ENCODE measurements at places on chromosomes 16 and 17.

GRCh38 chr17:38926293-38927070 is 1.1 kb downstream of the LASP1NB start:
- DNase-seq: peak; percentile 13

- DNase-seq: no peak
These were observed 265.0 kb downstream of the RBFOX1 start for GRCh38 chr16:7597677-7598076.

- DNase-seq: no peak
These were observed 18.9 kb downstream of the LGALS9 start for GRCh38 chr17:27649929-27650328.

DNA sequence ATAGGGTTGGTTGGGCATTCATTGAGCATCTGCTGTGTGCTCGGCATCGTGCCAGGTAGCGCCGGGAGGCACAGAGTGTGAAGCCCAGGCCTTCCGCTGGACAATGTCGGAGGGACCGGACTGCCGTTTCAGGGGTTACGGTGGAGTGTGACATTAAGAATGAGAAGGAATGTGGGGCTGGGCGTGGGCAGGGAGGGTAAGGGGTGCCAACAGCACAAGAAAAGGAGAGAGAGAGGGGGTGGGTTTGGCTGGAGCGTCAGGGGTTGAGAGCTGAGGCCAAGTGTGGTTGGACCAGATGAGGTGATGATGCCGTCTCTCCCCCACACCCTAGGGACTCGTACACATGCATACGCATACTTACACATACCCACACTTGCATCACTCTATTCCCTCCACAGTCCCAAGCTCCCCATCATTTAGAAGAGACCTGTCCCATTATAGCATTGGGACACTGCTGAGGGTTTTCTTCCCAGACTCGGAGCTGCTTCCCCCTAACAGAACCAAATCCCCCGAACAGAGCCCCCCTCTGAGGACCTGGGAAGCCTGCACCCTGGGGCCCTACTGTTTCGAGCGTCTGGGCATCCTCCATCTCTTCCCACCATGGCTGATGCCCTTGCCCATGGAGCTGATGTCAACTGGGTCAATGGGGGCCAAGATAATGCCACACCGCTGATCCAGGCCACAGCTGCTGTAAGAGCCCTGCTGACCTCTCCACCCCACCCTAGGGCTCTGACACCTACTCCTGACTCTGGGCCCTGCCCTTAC is 3.3 kb upstream of the KCTD11 start:
- DNase-seq: no peak

DNA sequence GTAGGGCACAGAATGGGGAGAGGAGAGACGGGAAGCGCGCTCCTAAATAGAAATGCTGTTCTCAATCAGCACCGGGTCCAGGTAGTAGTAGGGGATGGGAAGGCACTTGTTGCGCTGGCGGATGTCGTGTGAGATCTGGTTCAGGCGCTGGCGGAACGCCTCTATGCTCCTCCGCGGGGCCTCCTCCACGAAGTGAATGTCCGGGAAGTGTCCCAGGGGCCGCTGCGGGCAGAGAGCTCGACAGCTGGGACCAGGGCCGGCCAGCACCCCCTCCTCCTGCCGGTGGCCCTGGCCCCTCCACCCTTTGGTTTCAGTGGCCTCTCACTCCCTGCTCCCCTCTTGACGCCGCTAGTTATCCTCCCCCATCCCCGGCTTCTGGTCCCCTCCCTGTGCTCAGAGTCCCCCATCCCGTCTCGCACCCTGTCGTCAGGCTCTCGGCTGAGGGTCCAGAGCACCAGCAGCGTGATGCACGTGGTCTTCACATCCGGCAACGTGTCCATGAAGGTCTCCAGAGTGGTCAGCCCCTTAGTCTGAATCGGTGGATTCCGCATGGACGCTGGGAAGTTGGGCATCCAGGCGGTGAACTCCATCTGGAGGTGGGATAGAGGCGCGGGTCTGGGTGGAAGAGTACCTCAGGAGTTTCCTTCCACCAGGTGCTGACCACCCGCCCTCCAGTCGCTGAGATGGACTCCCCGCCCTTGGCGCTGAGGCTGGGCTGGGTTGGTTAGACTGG is 14.6 kb downstream of the ALOX12B start:
- DNase-seq: peak; percentile 52

DNA sequence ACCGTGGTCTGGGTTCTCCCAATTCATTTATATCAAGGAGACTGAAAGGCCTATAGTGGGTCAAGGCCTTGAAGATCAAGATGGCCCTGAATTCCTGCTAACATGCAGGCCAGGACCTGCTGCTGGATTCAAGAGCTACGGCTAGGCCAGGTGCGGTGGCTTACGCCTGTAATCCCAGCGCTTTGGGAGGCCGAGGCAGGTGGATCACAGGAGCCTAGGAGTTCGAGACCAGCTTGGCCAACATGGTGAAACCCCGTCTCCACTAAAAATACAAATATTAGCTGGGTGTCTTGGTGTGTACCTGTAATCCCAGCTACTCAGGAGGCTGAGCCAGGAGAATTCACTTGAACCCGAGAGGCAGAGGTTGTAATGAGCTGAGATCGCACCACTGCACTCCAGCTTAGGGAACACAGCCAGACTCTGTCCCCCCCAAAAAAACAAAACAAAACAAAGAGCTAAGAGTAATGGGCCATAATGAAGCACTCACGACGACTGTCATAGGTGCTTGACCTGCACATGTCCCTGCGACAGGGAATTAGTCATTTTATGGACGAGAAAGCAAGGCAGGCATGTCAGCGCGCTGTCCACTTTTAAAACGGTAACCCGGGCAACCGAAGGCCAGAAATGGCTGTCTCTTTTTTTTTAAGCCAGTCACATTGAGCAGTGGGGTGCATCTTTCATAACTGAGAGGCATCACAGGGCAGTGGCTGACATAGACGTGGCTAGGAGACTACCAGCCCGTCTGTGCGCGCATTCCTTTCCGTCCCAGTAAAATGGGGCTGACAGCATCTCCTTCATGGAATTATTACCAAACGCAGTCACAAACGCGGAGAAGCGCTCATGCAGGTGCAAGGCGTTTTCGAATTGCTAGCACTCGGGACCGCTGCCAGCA is 1.0 kb upstream of the FBRS start:
- no peak for DNase-seq

DNA sequence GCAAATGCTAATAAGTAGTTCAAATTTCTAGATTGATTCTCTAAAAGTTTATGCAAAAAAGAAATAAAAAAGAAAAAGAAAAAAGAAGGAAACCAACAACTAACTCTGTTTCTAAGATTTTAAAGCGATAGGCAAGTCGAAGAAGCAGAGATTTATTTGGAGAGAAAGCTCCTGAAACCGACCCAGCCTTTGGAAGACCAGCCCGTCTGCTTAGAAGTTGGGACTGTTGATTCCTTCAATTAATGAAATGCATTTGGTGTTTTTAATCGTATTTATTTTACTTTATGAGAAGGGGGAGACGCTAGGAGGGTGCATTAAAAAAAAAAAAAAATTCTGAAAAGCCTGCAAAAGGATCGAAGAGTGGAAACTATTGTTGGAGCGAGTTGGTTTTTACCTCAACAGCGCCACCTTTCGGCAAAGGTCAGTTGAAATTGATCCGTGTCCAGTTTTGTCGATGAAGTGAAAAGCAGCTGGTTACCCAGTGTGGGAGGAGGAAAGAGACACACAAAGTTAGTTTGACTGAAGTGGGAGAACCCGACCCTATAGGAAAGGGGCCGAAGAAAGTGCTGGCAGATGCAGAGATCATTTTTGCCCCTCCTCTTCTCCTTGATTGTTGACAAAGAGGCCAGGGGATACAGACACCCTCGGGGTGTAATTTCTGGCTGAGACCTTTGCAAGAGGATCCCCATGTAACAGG is 1.5 kb upstream of the MAF start:
- DNase-seq: peak; percentile 90

GRCh38 chr17:49969795-49970389 is 902 bp downstream of the DLX4 start:
- peak; percentile 40 for DNase-seq

DNA sequence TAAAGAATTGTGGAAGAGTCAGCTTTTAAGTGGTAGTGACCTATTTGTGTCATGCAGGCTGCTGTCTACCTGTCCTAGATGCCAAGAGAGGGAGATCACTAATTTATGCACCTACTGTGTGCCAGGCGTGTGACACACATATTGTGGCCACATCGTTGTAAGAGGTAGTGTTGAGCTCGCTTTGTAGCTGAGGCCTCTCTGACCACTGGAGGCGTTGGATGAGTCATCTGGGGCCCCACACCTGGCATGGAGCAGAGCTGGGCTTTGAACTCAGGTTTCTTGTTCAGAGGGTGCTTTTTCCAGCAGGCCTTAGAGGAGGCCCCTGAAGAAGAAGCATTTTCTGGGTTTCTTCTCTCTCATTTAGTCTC is 52.3 kb upstream of the LGALS9 start:
- DNase-seq: peak; percentile 60

GRCh38 chr16:5671421-5671820 is 573.8 kb upstream of the EEF2KMT start:
- DNase-seq: no peak

DNA sequence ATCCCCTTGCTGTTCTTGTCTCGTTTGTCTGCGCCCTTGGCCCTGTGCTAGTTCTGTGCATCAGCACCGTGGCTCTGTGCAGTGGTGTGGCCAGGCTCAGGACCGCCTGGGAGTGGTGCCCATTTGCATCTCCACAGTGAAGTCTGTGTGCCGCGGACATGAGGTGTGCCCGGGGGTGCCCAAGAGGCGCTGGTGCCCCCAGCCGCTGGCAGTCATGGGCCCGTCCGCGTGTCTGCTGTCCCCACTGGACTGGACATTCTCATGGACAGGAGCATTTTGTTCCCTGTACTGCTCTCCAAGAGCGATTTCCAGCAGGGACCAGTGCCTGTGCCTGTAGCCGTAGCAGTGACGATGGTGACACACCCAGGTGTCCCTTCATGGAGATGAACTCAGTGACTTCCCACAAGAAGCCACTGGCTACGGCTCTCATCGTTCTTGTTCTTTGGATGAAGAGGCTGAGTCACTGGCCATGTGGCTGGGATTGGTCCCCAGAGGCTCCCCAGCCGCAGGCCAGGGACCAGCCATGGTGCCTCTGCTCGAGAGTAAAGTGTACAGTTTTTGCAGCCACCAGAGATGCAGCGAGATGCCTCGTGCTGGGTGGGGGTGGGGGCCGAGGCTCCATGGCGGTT is 13.0 kb upstream of the MC1R start:
- no peak for DNase-seq

- no peak for DNase-seq
These were observed 108.5 kb downstream of the ZNF778 start for GRCh38 chr16:89325861-89326471.

GRCh38 chr17:11485336-11486100 is 112.8 kb upstream of the DNAH9 start:
- DNase-seq: no peak

DNA sequence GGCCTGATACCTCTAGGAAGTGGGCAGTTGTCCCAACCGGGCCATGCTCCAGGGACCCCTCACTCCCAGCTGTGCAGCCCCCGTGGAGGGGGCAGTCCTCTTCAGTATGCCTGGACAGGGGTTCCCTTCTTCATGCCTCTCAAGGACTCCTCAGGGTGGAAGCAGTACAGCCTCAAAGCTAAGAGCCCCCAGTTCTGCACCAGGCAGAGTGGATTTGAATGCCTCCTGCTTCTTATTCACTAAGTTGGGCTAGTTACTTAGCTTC is 23.9 kb upstream of the ST6GALNAC1 start:
- no peak for DNase-seq

GRCh38 chr16:28254158-28254557 is 38.2 kb upstream of the SBK1 start:
- DNase-seq: no peak

- no peak for DNase-seq
These were observed 3.7 kb upstream of the DPEP2 start for GRCh38 chr16:68003031-68003430.

DNA sequence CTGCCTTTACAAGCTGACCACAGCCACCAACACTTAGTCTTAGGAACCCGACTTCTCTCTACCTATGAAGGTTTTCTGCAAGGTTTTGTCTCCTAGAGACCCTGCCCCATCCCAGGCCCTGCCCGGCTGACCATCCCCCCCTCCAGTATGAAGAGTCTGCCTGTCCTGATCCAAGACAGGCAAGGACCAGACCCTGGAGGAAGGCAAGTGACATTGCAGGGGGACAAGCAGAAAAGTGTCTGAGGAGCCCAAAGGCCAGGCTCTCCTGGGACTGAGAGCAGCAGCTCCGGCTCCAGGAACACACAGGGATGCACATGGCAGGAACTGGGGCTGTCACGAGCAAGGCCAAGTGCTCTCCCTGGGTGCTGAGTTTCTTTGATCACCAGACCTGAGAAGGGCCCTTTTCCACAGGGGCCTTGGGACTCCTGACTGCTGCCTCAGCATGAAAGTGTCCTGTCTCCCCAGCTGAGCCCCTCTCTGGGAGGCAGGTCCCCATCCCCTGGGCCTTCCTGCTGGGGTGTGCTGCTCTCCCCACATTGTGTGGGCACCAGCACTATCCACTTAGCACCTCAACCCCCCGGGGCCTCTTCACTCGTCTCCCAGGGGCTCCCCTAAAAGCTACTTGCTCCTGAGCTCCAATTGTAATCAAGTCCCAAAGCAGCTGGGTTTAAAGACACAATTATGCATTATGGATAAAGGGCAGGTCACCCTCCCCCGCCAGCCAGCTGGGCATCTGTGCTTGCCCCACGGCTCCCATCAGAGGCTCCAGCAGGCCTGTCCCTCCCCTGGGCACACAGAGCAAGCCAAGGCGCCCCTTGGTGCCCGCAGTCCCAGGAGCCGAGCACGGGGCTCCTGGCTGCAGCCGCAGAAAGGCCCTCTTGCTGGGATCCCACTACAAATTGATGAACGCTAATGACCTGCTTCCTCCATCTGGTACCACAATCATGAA is 11.6 kb upstream of the CACNG4 start:
- no peak for DNase-seq

GRCh38 chr17:74159226-74159840 is 44.1 kb upstream of the RPL38 start:
- DNase-seq: no peak

DNA sequence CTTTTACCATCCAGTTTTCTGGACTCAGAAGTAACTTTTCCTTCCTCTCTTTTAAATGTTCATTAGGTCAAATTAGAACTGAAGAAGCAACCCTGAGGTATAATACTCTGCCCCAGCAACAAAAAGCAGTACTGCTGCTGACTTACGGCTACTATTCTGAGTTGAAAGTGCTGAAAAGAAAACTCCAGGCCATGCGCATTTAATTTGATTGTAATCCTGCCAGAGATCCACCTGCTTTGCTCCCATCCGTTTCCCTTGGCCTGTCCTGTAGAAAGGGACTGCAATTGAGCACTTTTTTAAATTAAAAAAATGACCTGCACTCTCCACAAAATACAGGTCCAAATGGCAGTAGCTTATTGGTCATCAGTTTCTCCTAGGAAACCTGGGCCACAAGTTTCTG is 61.6 kb downstream of the PITPNC1 start:
- no peak for DNase-seq

- DNase-seq: no peak
These were observed 10.5 kb downstream of the GDPD1 start for GRCh38 chr17:59230764-59231163.

DNA sequence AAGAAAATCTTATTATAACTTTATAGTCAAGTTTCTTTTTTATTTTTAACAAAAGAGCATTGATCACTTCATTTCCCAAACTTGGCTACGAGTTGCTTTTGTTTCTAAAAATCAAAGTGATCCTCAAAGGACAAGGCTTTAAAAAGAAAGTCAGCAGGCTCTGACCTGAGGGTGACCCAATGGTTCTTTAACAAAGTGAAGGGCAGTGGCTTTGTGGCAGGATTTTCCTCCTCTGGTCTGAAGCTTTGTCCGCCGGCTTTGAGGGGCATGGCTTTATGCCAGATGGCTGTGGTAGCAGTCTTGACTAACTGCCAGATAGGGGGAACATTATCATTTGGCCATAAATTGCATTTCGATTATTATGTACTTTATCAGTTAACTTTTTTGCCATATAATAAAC is 28.5 kb downstream of the IQCK start:
- DNase-seq: no peak

Measured in activated naive CD4-positive, alpha-beta T cell treated with anti-CD3 and anti-CD28 coated beads, Interleukin-2, amount 10 ng/mL, durations not matched to agents 7 days and 5 days (primary cell).